ENCODE measurements at places on chromosomes 13 and 19.
A peak's percentile ranks its signal among the peaks of the same experiment; 100 is the strongest.

GRCh38 chr13:44710576-44710975 is 134.4 kb upstream of the TSC22D1 start:
- DNase-seq = no peak

DNA sequence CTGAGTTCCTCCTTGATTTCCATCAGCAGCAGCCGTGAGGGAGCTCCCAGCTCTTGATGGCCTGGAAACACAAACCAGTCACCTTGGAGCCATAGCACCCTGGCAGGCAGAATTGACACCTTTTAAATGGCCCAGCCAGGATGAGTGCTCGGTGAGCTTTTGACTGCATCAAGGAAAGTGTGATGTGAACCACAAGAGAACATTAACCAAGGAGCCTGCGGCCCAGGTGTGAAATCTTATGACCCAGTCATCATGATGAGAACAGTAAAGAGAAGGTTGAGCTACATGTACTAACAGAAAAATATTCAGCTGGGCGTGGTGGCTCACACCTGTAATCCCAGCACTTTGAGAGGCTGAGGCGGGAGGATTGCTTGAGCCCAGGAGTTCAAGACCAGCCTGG is 22.8 kb downstream of the SUGP2 start:
- no peak for DNase-seq

GRCh38 chr13:33913829-33914228 is 95.9 kb downstream of the RFC3 start:
- no peak for DNase-seq

DNA sequence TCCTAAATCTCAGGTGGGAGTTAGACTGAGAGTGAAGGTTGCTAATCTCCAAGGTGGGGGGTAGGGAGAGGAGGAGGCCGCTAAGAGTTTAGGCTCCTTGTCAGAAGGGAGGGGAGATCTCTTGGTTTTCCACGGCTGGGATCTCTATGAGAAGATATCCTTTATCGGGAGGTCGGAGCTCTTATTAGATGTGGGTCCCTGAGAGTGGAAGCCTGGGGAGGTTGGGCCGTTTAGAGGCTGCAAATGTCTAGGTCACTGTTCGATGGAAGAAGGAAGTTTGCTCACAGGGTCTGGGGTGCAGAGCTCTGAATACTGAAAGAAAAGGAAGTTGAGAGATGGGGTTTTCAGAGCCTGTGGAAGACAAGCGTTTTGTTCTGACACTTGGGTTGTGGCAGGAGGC is 3.8 kb downstream of the MYADM start:
- no peak for DNase-seq

- DNase-seq = peak; percentile 78
Observed at GRCh38 chr19:45955905-45956608, 17.6 kb downstream of the NOVA2 start.

- no peak for DNase-seq
Observed at GRCh38 chr19:44682807-44683206, 11.5 kb downstream of the CEACAM19 start.

- DNase-seq = no peak
Observed at GRCh38 chr13:21413013-21413412, 46.1 kb downstream of the ZDHHC20 start.

- no peak for DNase-seq
Observed at GRCh38 chr13:33277946-33278345, 7.6 kb downstream of the STARD13 start.

DNA sequence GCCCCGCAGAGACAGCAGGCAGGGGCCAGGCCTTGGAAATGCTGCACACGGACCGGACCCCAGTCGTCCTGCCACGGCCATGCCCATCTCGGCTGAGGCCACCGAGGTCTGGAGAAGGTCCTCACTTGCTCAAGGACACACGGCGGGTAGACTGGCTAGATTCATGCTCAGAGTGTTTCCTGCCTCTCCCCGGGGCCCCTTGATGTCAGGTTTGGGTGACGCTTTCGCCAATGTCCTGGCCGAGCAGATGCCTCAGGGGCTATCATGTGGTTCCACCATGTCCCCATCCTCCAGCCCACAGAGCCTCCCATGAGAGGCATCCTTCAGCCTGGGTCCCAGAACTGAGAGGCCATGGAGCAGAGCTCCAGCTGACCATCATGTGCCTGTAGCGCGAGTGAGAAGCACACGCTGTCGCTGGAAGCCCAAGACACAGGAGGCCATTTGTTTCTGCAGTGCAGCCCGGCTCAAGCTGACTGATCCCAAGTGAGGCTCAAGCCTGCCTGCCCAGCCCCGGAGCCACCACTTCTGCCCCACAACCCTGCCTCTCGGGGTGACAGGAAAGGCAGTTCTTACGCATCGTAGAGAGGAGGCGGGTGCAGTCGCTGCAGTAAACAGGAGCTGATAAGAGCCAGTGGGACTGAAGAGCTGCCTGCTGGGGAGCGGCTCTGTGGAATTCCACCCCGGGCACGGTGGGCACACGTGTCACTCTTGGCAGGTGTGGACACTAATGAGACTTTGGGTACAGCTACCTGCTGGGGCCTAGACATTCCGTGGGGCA is 53.9 kb upstream of the GAS6 start:
- DNase-seq = no peak

DNA sequence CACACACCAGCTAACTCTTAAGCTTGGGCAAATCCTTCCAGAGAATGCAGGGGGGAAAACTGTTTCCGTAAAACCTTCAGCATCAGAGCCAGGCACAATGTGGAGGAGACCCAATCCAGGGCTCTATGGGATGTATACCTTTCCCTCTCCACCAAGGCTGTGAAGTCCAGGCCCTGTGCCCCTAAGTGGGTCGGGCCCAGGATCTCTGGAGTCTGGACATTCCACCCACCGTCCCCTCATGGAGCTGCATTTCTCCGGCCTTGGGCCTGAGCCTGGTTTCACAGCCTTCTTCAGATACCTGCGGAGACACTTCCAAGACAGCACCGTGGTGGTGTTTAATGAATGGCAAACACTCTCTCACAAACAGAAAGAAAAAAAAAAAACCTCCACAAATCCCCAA is 186.2 kb downstream of the URI1 start:
- DNase-seq = no peak

DNA sequence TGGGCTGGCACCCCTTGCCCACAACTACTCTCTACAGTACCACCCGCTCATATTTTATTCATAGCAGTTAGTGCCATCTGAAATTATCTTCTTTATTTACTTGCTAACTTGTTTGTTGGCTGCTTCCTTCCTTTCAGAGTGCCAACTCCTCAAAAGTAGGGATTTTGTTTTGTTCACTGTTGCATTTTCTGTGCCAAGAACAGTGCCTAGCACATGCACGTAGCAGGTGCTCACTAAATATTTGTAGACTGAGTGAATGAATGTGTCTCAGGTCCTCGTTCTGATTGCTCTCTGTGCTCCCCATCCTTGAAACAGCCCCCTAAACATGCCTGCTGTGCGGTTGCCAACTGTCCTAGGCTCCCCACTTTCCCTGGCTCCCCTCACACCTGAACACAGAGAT is 1.5 kb downstream of the GIPC1 start:
- no peak for DNase-seq

DNA sequence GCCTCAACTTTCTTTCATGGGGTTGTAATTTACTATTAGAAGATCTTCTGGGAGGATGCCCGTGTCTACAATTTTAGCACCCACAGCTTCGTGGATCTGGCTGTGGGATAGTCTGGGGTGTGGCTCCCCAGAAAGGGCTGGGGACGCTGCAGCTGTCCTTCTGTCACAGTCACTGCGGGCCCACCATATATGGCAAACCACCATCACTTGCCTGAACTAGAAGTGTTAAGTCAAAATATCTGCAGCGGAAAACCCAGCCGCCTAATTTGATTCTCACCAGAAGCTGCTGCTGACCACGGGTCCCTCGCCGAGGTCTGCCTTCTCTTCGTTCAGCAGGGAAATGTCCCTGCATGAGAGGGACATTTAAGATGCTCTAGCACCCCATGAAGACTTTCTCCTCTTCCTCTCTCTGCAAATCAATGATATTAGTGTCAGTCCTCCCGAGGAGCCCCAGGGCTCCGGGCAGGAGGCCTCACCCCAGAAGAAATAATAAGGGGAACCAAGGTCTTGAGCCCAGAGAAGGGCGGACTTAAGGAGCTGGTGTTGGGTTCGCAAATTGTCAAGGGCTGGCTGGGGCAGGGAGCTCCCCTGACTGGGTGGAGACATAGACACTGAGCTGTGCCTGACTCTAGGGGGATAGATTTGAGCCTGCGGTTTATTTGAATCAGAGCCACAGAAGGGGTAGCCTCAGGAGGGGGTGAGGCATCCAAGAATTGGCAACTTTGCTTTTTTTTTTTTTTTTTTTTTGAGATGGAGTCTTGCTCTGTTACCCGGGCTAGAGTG is 3.0 kb upstream of the MATK start:
- DNase-seq = no peak

DNA sequence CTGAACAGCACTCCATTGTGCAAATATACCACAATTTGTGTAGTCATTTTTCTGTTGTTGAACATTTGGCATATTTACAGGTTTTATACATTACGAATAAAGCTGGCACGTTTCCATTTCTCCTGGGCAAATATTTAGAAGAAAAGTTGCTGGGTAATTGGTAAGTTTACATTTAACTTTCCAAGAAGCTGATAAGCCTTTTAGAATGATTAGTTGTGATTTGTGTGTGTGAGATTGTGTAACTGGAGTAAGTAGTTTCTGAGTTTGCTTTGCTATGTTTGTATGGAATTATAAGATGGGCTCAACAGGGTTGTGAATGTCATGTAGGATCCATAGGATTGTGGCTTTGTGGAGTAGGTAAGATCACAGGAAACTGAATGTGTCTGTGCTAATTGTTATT is 1.6 kb upstream of the ZNF529 start:
- no peak for DNase-seq

DNA sequence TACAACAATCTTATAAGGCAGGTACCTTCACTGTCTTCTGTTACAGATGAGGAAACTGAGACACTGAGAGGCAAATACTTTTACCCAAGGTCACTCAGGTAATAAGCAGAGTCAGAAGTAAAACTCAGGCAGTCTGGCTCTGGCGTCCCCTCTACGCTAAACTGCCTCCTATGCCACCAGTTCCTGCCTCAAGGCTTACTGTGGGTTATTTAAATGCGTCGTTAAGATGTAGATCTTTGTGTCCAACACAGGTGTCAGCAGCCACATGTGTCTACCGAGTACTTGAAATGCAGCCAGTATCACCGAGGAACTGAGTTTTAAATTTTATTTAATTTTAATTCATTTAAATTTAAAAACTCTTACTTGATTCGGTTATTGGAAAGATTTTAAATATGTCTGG is 1.9 kb downstream of the HAS1 start:
- DNase-seq = no peak

GRCh38 chr19:3456925-3457527 is 23.3 kb downstream of the SMIM24 start:
- DNase-seq = no peak

DNA sequence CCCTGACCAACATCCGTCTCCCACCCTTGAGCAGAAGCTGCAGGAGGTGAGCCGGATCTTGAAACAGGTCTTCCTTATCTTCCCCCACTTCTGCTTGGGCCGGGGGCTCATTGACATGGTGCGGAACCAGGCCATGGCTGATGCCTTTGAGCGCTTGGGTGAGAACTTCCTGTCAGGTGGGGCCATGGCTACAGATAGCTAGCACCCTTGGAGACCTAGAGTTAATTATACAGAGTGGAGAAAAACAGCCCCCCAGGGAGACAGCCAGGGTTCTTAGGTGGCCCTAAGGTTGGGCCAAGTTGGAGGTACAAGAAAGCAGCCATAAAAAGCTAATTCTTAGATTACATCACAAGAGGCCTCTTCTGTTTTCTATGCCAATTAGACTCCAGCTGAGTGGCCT is 8.9 kb upstream of the ARHGAP45 start:
- no peak for DNase-seq

- DNase-seq = no peak
Observed at GRCh38 chr13:58876473-58876872, 1244.9 kb downstream of the PCDH17 start.

DNA sequence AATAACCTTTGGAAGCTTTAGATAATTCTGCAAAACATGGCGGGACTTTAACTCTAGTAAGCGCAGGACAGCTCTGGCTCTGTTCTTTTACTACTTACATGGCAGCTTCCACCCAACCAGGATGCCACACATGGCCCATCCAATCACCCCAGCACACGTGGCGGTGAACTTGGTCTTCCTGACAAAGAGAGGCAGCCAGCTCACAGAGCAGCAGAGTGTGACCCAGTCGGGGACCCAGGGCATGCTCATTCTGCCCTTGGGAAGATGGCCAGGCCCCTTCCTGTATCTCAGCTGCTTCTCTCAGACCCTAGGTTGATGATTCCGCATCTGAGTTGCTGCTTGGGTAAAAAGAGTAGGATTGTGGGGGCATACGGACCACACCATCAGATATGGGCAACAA is 172.1 kb downstream of the USP12 start:
- DNase-seq = no peak

DNA sequence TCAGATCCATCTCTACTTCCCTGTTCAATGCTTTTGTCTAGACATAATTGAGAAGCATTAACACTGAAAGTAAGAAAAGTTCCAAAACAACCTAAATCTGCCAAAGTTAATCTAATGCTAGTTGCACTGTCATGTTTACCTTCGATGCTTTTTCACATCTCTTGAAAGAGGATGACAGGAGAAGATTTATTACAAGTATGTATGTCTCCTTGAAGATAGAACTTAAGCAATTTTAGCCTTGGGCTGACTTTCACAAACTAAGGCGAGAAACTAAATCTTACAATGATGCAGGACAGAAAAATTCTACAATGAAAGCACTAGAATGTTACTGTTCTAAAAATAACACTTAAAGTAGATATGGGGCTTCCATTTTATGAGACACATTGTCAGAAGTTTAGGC is 64.0 kb downstream of the MIPEP start:
- no peak for DNase-seq

DNA sequence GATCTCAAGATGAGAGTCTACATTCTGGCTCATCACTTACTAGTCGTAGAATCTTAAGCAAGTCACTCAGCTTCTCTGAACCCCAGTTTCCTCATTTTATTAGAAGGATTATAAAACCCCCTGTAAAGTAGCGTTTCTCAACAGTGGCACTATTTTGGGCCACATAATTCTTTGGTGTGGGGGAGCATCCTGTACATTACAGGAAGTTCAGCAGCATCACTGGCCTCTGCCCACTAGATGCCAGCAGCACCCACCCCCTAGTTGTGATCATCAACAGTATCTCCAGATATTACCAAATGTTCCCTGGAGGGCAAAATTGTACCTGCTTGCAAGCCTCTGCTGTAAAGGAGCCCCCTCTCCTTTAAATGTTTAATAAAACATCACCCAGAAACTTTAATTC is 22.6 kb downstream of the STARD13 start:
- no peak for DNase-seq

- no peak for DNase-seq
Observed at GRCh38 chr13:99923877-99924582, 47.5 kb downstream of the ZIC5 start.
